ENCODE measurements at places on chromosomes 12 and 14. TPM values are rescaled to one million over a fixed set of nuclear protein-coding genes. Genes with fewer than 3 reads are reported as not detected.

DNA sequence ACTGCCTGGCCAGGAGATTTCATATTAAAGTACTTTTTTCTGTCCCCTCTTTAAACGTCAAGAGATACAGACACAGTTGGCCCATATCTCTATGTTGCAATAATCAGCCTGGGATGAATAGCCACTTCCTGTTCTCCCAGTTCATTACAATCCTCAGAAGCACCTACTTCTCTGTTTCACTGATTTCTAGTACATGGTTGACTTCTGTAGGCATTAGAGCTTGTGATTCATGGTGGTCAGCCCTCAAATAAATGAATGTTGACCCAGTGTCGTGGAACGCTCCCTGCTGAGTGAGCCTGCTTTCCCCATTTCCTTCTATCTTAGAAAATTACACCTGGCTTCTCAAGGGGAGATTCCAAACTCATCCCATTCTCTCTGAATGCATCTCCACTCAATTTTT, 416.7 kb downstream of the PDZRN4 start:
- H3K27me3 ChIP-seq = no peaks in the 10 kb centered on the region
- DNase-seq = no peak
- H3K27ac ChIP-seq = no peak overlapping the region

- no peaks in the 10 kb centered on the region for H3K36me3 ChIP-seq
- H3K27me3 ChIP-seq = no peaks in the 10 kb centered on the region
- no peaks in the 10 kb centered on the region for H3K4me1 ChIP-seq
- H3K4me3 ChIP-seq = no peak overlapping the region
Observed at GRCh38 chr14:94752591-94753436, 17.1 kb downstream of the GSC start.

DNA sequence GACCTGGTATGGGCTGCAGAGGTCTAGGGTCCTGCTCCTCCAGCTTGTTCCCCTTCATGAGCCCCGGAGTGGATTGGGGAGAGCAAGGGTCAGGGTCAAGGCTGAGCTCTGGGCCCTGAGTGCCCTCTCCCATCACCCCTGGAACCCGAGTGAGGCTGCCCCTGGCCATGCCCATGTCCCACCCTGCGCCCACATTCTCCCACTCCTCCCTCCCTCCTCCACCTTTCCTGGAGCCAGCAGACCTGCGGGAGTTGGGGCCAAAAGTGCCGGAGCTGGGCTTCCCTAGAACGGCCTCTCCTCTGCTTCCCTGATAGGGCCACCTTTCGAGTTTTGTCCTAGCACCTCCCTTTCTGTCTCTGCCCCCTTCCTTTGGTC, 590 bp downstream of the SCNN1A start:
- H3K27me3 ChIP-seq = no peaks in the 10 kb centered on the region

DNA sequence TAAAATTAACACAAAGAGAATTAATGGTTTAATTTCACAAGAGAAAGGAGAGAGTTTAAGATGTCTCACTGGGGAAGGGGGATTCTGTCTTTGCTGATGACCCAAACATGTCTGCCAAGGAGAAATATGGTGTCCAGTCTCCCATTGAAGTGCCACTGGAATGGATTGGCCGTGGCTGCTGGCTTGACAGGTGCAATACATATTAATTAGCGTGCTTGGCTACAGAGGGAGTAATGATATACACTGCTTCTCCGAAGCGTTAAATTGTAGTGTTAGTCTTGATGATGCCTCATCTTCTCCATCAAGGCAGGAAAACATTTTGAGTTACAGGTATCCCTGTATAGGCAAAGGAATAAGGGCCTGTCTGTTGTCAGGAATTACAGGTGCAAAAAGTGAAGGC, 393.4 kb upstream of the TMPO start:
- no peaks in the 10 kb centered on the region for H3K4me1 ChIP-seq
- DNase-seq = no peak
- no peaks in the 10 kb centered on the region for H3K36me3 ChIP-seq
- H3K27ac ChIP-seq = no peak overlapping the region

GRCh38 chr14:98775892-98776291, 496.1 kb downstream of the BCL11B start:
- H3K36me3 ChIP-seq = no peaks in the 10 kb centered on the region
- no peak overlapping the region for H3K4me3 ChIP-seq
- no peak for DNase-seq
- H3K27ac ChIP-seq = no peak overlapping the region

DNA sequence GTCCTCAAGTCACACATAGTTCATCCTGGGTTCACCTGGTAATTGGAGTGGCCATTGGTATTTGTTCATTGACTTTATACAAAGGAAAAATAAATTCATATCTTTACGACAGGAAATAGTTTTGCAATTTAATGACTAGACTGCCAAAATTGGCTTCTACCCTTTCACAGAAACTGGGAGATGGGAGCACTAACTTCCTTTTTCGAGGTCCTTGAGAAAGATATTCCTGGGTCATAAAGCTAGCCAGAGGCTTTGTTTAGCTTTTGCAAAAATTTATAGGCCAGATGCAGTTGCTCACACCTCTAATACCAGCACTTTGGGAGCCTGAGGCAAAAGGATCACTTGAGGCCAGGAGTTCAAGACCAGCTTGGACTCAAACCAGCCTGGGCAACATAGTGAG, 10.2 kb upstream of the OR11G2 start:
- H3K27me3 ChIP-seq = no peaks in the 10 kb centered on the region
- H3K36me3 ChIP-seq = no peaks in the 10 kb centered on the region
- no peak overlapping the region for H3K4me3 ChIP-seq

GRCh38 chr14:90381011-90381786, 15.6 kb upstream of the CALM1 start:
- H3K4me1 ChIP-seq = peaks cover 37% of the 10 kb centered on the region
- DNase-seq = no peak
- H3K4me3 ChIP-seq = peak overlapping the region; percentile 88
- no peaks in the 10 kb centered on the region for H3K27me3 ChIP-seq
- H3K27ac ChIP-seq = no peak overlapping the region

DNA sequence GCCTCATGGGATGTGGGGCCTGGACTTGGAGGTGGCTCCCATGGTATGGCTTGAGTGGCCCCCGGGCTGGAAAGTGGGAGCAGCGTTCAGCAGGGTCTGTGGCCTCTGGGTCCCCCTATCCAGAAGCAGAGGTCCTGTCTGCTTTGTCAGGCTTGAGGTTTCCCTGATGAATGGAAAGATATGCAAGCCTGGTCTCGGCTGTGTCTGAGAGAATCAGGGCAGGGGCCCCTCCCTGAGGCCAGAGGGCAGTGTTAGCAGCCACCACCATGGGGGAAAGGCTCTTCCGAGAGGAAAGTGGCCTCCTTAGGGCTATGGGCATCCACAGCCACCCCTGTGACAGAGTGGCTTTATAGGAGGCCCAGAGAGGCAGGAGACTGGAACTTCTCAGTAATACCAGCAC, 128.2 kb downstream of the VRK1 start:
- no peak overlapping the region for H3K4me3 ChIP-seq
- no peak overlapping the region for H3K27ac ChIP-seq
- H3K27me3 ChIP-seq = no peaks in the 10 kb centered on the region
- no peak for DNase-seq
- no peaks in the 10 kb centered on the region for H3K4me1 ChIP-seq

DNA sequence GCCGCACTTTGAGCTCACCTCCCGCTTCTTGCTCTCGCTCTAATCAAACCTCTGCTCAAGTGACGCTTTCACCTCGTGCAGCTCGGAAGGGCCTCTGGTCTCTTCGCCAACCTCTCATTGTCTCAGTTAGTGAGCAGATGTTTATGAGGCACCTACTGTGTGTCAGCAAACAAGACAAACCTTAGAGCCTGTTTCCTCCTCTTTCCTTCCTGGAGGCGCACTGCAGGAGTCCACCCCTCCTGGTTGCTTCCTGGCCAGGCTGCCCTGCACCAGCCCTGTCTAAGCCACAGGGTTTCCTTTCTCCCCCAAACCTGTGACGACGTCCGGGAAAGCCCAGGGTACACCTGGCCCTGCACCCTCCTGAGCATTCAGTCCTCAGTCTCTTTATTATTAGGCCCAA, 84.2 kb downstream of the PHETA1 start:
- H3K27ac ChIP-seq = no peak overlapping the region
- no peaks in the 10 kb centered on the region for H3K36me3 ChIP-seq
- no peak for DNase-seq

The CDC42BPB gene
- total RNA-seq = 2.9 TPM

The ACACB gene
- total RNA-seq = 7.9 TPM

The INF2 gene
- 56.3 TPM for total RNA-seq

The KLRD1 gene
- total RNA-seq = 65.4 TPM

The MYBPC1 gene
- not detected for total RNA-seq

The DAD1 gene
- total RNA-seq = 329 TPM

The MYF6 gene
- total RNA-seq = not detected

All from CD8-positive, alpha-beta memory T cell (primary cell).